Epithelial cell of proximal tubule (primary cell): ENCODE measurements at places on chromosomes 1 and 21.
A peak's percentile ranks its signal among the peaks of the same experiment; 100 is the strongest.

GRCh38 chr1:179016706-179017382 lies 8.8 kb upstream of the FAM20B start:
- DNase-seq: peak; percentile 52

DNA sequence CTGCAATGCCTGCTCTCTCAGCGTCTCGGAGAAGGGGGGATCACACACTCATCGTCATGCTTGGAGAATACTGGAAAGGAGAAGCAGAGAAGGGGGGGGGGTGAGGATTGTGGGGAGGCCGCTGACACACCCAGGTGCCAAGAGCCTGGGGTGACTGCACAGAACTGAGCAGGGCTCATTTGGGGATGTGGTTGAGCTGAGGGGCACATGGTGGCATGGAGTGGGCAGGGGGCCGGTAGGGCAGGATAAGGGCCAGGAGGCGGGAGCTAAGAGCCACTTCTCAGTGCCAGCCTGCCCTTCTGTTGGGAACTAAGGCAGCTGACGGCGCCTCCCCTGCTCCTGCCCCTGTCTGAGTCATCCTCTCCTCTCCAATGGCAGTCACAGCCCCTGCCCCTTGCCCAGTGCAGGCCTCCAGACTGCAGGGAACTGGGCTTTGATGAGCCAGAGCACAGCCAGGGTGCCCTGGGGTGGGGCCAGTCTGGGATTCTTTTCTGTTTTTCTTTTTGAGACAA lies 27.2 kb downstream of the MRPL37 start:
- no peak for DNase-seq

GRCh38 chr1:155141749-155142148 lies 1.4 kb upstream of the DPM3 start:
- no peak for DNase-seq

DNA sequence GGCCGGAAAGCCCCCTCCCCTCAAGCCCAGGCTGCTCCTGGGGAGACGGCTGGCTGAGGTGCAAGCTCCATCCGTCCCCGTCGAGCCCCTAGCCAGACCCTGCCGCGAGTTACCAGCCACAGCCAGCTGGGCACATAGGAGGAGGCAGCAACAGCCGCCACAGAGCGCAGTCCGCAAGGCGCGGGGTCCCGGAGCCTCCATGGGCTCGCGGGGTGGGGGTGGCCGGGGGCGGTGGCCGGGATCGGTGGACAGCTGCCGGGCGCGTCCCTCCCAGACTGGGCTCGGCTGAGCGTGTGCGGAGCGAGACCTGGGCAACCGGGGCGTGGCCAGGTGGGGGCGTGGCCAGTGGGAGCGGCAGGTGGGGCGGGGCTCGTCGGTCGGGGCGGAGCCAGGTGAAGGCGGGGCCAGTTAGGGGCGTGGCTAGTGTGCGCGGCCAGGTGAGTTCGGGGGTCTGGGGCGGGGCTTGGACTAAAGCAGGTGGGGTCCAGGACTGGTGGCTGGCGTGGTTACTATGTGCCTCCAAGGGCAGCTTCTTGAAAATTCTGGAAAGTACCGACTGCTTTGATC lies at the start of gene CD164L2:
TSS of gene CD164L2 (minus strand) at position 295 of the 567 bp plus-strand sequence. CDS start at position 201, 94 bp downstream.
- DNase-seq: no peak

DNA sequence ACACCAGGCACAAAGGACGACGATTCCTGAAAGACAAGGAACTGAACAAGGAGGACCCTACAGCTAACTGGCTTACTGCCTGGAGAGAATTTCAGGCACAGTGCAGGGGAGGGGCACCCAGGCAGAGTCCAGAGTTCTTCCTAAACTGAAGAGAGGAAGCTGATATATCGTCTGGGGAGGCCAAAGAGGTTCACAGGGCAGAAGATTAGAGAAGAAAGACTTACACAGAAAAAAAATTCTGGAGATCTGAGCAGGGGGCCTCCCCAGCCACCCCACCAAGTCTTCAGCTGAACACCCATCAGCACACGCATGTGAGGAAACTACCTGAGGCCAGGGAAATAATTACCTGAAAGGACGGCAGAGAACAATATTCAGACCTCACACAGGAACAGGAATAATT lies 24.6 kb downstream of the SORT1 start:
- no peak for DNase-seq
